ENCODE measurements at places on chromosomes 6 and 20.
A peak's percentile ranks its signal among the peaks of the same experiment; 100 is the strongest.

- DNase-seq, result peak; percentile 6
Observed at GRCh38 chr6:170305805-170306323, 694 bp upstream of the FAM120B start.

DNA sequence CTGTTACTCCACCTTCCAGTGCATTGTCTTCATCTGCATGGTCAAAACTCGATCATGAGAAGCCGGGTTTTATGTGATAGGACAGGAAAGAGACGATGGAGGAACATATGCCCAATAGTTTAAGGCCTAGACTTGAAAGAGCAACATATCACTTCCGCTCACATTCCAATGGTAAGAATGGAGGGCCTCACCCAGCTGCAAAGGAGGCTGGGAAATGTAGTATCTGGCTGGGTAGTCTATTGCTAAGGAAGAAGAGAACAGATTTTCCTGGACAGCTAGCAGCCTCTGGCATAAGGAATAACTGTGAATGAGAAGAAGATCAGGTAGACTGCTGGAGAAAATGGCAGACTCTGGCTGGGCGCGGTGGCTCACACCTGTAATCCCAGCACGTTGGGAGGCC, 19.2 kb downstream of the FITM2 start:
- DNase-seq, result no peak

GRCh38 chr6:9799582-9799981, 615.3 kb downstream of the TFAP2A start:
- DNase-seq, result no peak

- peak; percentile 41 for DNase-seq
Observed at GRCh38 chr6:125302840-125303511, 1.2 kb upstream of the HDDC2 start.

- DNase-seq, result no peak
Observed at GRCh38 chr6:65746302-65746701, 39.3 kb upstream of the EYS start.

GRCh38 chr6:36683145-36683655, 4.7 kb downstream of the CDKN1A start:
- DNase-seq, result no peak

- DNase-seq, result no peak
Observed at GRCh38 chr20:40196846-40197436, 492.1 kb downstream of the MAFB start.

DNA sequence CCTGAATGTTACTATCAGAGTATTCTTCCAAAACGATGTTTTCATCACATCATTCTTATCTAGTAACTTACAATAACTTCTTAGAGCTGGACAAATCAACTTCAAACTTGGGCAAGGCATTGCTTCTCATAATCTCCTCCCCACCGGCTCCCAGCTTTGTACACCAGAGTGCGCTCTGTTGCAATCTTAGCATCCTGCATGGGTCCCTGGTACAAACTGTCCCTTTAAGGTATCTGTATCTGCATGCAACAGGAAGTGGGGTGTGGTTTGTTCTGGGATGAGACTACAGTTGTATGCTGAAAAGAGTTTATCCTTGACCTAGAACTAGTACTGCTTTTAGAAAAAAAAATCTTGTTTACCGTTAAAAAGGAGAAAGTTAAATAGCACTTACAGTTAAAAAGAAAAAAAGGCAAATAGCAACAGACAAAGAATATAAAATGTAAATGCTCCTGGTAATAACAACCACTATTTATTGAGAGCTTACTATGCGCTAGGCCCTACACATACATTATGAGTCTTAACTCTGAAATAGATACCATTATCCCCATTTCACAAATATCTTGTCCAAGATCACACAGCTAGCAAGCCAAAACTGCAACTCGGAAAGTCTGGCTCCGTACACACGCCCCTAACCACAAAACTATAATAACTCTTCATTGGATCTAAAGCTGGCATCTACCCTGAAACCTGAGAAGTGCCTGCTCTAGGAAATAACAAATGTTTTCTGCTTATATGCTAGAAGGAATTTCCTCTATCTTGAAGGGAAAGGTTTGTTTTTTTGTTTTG, 9.8 kb upstream of the HECA start:
- peak; percentile 54 for DNase-seq

- DNase-seq, result no peak
Observed at GRCh38 chr6:12927746-12928145, 211.2 kb downstream of the PHACTR1 start.

DNA sequence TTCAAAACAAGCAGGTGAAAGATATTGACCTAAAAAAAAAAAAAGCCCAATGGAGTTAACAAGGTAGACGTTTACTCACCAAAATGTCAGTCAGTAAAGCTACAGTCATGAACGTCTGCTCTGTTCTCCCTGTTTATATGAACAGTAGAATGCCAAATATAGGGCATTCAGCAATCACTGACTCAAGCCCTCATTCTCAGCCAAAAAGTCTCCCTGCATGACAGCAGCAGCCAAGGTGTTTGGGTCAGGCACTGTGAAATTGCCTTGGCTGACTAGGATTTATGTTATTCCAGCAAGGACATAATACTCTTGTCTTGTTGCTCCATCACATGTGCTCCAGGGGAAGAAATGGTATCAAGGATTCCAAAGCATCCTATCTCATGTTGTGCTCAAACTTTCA, 194.7 kb upstream of the RSPO3 start:
- DNase-seq, result no peak

GRCh38 chr20:57467742-57468141, 57.2 kb downstream of the CTCFL start:
- no peak for DNase-seq

DNA sequence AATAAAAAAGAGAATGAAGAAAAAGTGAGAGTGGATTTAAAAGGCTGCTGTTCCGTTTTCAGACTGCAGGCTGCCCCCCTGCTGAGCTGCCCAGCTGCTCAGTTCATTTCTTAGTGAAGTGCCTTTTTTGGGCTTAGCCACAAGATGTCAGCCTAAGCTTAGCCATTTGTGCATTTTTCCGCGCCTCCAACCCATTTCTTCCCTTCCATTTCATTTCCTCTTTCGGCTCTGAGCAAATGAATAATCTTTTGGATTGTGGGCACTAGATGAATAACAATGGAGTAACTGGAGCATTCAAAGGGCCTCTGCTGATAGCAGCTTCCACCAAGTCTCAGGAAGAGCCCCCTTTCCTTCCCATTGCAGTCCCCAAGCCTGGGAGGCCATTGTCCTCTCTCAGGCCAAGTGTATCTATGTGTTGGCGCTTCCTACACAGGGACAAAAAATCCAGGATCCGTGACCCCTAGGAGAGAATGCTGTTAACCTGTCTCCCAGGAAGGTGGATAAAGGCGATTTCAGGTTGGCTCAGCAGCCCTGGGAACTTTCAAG, 83.5 kb upstream of the SPTLC3 start:
- DNase-seq, result peak; percentile 40

GRCh38 chr6:79993012-79993910, 11.2 kb upstream of the TTK start:
- no peak for DNase-seq

DNA sequence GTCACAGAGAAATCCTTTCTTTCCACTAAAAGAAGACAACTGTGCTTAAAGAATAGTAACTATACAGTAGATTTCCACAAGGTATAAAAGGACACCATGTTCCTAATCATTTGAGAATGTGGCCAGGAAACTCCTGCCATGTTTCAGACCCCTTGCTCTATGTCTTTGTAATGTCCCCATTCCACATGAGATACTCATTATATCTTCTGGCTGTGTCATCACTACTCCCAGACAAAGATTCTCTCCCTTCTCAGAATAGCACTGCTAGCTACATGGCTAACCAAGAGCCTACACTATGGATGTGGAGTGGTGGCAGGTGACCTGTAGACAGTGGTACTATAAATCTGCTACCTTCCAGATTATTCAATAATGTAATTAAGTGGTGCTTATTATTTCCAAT, 218.1 kb upstream of the MCHR2 start:
- no peak for DNase-seq

DNA sequence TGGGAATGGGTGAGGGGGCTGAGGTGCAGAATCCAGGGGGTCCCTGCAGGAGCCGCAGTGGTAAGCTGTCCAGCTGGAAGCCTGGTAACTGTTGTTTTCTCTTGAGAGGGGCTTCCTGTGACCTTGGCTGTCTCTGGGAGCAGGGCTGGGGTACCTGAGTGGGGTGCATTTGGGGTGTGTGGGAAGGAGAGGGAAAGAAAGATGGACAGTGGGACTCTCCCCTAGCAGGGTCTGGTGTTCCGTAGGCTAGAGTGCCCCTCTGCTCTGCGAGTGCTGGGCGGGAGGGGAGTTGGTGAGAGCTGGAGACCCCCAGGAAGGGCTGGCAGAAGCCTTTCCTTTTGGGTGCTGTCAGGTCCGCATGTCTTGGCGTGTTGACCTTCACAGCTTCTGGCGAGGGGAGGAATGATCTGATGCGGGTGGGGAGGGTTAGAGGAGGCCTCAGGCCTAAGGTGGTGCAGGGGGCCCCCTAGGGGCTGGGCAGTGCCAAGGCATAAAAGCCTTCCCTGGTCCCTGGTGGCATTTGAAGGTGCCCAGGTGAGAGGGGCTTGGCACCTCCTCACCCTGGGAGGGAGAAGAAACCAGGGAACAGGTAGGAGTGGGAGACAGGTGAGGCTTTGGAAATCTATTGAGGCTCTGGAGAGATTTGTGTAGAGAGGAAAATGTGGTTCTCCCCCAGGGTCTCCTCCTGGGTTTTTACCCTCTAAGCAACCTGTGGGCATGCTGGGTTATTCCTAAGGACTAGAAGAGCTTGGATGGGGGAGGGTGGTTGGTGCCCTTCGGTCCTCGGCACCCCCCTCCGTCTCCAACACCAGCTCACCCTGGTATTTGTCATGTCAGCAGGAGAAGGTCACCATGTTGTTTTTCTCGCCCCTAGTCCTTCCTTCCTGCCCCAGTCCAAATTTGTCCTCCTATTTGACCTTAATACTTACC, 3.3 kb downstream of the VEGFA start:
- no peak for DNase-seq

- DNase-seq, result no peak
Observed at GRCh38 chr20:7029019-7029418, 261.5 kb downstream of the BMP2 start.

- DNase-seq, result peak; percentile 42
Observed at GRCh38 chr6:149723771-149724417, 6.0 kb upstream of the LATS1 start.

GRCh38 chr20:10671221-10671918, 2.4 kb downstream of the JAG1 start:
- DNase-seq, result peak; percentile 35

GRCh38 chr20:13024596-13024995, 15.8 kb downstream of the SPTLC3 start:
- DNase-seq, result no peak

GRCh38 chr6:138538390-138539031, 39.2 kb upstream of the NHSL1 start:
- no peak for DNase-seq

- no peak for DNase-seq
Observed at GRCh38 chr20:5841522-5841921, 91.3 kb downstream of the SHLD1 start.

DNA sequence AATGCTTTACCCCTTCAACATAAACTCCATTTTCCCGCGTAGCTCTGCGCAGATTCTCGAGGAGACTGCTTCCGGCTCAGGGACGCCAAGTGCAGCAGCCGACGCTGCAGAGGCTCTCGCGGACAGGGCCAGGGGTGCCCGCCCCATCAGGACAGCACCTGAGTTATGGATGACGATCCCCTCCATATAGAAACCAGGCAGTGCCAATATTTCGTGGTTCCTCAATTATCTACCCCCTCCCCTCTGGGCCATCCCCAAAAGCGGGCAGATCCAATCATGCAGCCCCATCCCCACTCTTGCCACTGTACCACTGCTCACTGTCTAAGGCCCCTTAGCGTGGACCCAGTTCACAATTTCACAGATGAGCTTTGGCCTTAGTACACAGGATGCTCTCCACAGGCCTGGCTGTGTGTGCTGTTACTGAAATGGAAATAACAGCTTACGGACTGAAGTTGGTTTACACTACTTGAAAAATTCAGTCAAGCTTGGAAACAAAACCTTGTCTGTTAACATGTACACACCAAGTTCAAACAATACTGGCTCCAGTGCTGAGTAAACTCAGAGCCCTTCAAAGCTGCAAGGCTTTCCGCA, 74.5 kb downstream of the DACT2 start:
- DNase-seq, result no peak

DNA sequence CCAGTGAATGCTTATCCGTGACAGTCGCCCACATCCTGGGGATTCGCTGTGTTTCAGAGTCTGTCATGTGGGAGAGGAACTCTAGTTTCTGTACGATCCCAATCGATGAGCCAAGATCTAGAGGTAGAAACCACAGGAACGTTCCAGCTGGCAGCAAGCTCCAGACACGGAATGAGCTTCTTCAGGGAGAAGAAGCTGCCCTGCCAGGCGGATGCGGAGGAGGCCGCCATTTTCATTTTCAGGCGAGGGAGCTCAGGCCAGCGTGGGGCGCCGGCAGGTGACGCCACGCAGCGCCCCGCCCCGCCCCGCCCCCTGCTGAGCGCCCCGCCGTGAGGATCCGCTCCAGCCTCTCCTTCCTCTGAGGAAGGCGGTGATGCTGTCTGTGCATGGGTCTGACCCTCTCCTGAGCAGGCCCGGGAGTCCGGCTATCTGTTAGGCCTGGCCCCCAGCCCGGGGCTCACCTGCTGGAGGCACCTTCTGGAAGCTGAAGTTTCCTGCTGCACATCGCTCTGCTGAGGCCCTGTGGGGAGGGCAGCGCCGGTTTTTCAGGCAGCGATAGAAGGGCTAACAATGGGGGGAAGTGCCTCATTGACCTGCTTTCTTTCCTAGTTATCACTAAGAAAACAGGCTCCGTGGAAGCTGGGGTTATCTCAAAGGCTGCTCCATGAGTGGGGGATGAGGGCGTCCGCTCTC, 147.5 kb downstream of the ERMARD start:
- no peak for DNase-seq

- DNase-seq, result no peak
Observed at GRCh38 chr20:4788314-4788713, 66.6 kb downstream of the PRND start.

DNA sequence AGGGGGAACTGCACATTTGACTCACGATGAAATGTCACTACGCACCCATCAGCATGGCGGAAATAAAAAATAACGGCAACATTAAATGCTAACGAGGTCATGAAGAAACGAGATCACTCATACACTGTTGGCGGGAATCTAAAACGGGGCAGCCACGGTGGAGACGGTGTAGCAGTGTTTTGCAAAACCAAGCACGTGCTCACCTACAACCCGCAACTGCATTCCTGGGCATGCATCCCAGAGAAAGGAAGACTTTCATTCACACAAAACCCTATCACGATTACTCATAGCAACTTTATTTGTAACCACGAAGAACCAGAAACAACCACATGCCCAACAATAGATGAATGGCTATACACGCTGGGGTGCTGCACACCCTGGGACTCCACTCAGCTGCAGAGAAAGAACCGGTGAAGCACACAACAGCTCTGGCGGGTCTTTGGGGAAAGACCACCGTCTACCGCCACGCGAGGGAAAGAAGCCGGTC, 77.0 kb downstream of the YTHDF1 start:
- DNase-seq, result no peak

DNA sequence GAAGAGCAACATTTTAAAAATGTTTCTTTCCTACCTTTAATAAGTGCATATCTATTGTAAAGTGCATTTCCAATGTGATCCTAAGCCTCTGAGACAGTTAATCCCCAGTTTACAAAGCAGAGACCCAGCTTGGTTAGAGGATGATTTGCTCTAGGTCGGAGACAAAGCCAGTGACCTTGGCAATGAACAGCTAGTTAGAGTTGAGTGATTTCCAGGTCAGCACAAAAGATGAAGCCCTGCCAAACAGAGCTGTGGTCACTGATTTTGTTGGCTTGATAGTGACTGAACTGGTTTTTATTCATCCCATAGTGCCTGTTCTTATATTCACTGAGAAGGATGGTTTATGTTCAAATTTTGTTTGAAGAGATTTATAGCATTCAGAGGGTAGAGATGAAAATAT, 56.6 kb upstream of the CD83 start:
- no peak for DNase-seq

GRCh38 chr6:63802606-63803206, 167.1 kb downstream of the PHF3 start:
- no peak for DNase-seq

All from CD4-positive, CD25-positive, alpha-beta regulatory T cell (primary cell).